Cortex of kidney (tissue), 1 donor: ENCODE measurements at places on chromosomes 4 and X.

DNA sequence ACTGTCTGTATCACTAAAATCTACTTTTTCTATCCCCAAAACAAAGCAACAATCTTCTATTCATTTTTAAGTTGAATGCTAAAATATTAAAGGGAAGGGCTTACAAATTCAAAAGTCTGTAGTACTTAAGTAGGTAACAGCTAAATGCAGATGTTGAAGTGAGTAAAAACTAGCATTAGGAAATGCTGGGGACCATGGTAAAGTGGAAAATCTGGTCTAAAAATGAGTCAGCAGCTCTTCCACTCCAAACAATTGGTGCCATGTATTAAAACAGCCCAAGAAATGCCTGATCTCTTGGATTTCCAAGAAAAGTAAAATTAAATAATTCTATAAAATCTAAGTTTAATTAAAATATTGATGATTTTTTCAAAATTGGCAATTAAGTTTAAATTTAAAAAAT, 73.3 kb upstream of the PPP3CA start:
- no peak for DNase-seq

- DNase-seq: no peak
Observed at GRCh38 chrX:130216320-130216719, 44.6 kb downstream of the RAB33A start.

- no peak for DNase-seq
Observed at GRCh38 chr4:58776627-58777026, 1666.4 kb upstream of the IGFBP7 start.

GRCh38 chrX:81377329-81377728, 175.4 kb downstream of the SH3BGRL start:
- DNase-seq: no peak

DNA sequence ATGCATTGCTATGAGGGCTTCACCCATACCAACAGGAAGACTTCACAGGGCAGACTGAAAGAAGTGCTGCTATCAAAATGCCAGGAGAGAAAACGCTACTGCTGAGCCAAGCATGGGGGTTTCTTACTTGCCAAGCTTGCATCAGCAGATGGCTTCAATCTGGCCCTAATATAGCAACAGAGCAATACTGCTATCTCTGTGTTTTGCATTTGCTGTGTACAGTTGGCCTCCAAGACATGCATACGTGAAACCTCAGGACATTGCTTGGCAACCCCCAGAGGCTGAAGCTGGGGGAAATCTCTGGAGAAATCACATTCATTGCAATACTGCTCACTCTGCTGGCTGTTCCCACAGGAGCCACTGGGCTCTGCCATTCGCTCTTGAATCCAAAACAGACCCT, 127.2 kb upstream of the GPC4 start:
- no peak for DNase-seq

GRCh38 chrX:65928522-65928921, 111.4 kb downstream of the VSIG4 start:
- DNase-seq: no peak

DNA sequence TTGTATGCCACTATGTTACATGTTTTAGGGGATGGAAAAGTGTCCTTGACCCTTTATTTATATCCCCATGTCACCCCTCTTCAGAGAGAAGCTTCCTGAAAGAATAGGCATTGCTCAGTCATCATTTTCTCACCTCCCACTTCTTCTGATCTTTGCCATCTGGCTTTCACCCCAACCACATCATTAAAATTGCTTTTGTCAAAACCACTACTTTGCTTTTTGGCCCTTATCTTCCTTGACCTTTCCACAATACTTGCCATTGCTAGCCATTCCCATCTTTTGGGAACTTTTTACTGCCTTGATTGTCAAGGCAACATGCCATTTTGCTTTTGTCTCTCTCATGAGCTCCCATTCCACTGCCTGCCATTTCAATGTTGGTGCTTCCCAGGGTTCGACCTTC, 14.9 kb upstream of the FAM9B start:
- no peak for DNase-seq

- no peak for DNase-seq
Observed at GRCh38 chrX:83469551-83469950, 38.5 kb upstream of the POU3F4 start.

- no peak for DNase-seq
Observed at GRCh38 chr4:124322234-124323065, 390.1 kb downstream of the ANKRD50 start.

GRCh38 chr4:1321486-1321885, 25.5 kb upstream of the UVSSA start:
- DNase-seq: no peak

DNA sequence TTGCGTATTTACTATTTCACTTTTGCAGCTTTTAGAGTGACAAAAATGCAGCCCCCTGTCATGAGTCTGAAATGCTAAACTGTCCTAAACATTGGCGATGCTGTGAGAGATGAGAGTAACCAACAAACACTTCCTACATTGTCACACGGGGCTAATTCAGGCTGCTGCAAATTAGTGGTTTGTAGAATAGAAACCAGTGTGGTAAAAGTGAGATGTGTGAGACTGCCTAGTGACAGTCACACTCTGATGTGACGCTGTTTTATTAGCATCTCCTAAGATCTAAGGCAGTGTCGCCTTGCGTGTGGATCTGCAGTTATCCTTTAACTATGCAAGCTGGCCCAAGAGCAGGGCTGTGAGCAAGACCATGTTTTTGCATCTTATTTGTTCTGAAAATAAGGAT, 800.2 kb upstream of the TENM3 start:
- DNase-seq: no peak

GRCh38 chr4:79904331-79904730, 168.7 kb downstream of the ANTXR2 start:
- DNase-seq: no peak

DNA sequence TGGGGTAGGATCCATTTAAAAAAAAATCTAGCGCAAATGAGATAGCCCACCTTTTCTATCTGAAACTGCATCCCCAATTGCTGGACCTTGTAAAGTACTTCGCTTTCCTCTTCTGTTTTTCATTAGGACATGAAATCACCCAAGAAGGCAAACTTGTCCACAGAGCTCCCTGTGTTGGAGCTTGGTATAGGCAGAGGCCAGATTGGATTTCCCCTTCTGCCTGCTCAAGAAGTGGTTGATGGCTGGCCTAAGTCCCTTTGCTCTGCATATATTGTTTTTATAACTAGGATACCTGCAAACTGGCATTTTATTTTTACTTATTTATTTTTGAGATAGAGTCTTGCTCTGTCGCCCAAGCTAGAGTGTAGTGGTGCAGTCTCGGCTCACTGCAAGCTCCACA, 28.4 kb downstream of the RNF4 start:
- DNase-seq: no peak

- no peak for DNase-seq
Observed at GRCh38 chrX:56232221-56233082, at the start of gene KLF8. Gene KLF8, plus strand, starts transcription at chrX:56232356. Its CDS starts 979 bp downstream, at chrX:56233335.

GRCh38 chr4:123073650-123074049, 151.3 kb upstream of the NUDT6 start:
- no peak for DNase-seq

DNA sequence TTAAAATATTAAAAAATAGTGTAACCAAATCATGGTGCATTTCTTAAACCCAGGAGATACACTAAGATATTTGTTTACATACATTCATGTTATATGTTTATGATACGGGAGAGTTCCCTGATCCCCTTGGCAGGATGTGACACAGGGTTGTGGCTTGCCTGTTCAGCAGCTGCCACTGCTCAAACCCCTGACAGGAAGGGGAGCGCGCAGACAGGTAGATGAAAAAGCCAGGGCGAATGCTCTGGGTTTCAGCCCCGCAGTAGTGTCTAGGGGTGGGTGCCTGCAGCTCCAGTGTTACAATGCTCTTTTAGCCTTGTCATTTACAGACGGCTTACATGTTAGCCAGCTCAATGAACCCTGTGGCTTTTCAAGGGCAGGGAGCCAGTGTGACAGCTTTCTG, 1343.8 kb upstream of the IGFBP7 start:
- no peak for DNase-seq

DNA sequence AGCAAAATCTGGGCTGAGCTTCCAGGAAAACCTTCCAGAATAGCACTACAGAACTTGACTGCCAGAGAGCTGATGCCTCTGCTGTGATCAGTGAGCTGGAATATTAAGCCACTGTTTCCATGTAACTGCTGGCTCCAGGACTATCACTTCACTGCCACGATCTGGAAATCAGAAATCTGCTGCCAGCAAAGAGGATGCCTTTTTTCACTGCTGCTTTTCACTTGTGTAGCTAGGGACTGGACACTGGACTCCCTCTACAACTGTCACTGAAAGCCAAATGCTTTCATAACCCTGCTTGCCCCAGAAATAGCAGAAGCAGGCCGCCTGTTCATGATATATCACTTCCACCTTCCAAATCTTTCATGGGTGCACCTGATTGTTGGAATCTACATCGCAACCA, 9.4 kb upstream of the AP1S2 start:
- DNase-seq: no peak

GRCh38 chr4:183328832-183329231, 6.6 kb upstream of the CLDN24 start:
- DNase-seq: no peak

DNA sequence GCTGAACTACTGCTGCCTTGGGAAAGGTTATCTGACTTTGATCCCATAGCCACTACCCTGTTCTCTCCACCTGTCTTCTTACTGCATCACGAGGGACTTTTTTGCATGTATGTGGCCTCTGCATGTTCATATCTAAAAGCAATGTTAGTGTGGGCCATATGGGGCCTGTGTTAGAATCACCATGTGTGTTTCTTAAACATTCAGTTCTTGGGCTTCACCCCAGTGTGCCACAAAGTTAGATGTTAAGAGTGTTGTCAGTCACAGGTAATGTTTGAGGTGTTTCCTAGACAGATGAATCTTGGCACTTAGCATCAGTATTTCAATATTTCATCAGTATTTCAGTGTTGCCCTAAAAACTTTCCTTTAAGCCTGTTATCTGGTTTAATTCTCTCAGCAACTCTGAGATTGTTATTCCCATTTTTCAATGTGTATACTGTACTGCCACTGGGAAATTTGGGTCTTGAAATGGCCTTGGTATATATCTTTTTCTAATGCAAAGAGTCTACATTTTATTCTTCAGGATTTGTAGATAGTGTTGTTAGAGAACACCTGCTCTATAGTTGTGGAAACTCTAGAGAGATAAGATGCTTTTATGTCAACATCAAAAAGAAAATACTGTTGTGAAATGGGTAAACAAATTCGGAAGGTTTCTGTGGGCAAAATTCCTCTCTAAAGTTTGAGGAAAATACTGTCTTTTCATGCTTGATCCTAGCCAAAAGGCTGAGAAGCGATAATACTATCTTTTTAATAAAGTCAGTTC, 259.7 kb downstream of the BMPR1B start:
- no peak for DNase-seq

- no peak for DNase-seq
Observed at GRCh38 chr4:90542216-90542615, 415.0 kb downstream of the CCSER1 start.

DNA sequence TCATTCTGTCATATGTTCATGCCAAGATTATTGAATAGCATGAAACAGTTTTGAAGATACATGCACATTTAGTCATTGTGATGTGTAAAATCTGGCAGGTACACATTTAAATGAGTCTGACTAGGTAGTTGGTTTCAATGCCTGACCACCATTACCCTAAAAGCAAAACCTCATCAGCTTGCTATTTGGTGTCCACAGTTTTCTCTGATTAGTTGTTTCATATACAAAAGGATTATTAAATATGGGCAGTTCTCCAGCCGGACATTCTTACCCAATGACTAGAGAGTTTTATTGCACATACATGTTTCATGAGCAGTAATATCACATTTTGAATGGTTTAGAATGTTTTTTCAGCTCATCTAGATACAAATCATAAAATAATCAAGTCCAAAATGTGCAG, 23.7 kb downstream of the DCHS2 start:
- DNase-seq: no peak

DNA sequence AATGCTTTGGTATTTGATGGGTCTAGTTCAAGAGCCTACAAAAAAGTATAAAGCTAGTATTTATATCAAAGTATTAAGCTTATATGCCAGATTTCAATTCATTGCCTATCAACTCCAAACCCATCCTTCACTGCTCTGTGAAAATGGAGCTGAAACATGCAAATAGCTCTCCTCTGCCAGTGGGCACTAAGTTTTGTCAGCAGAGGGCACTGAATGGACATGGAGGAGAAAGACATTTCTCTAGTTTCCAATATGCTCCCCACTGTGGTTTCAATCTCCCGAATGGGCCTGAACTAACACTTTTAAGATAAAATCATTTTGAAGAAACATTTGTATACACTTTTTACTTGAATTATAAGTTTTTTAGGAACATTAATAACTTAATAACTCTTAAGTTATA, 12.4 kb downstream of the PPID start:
- no peak for DNase-seq

DNA sequence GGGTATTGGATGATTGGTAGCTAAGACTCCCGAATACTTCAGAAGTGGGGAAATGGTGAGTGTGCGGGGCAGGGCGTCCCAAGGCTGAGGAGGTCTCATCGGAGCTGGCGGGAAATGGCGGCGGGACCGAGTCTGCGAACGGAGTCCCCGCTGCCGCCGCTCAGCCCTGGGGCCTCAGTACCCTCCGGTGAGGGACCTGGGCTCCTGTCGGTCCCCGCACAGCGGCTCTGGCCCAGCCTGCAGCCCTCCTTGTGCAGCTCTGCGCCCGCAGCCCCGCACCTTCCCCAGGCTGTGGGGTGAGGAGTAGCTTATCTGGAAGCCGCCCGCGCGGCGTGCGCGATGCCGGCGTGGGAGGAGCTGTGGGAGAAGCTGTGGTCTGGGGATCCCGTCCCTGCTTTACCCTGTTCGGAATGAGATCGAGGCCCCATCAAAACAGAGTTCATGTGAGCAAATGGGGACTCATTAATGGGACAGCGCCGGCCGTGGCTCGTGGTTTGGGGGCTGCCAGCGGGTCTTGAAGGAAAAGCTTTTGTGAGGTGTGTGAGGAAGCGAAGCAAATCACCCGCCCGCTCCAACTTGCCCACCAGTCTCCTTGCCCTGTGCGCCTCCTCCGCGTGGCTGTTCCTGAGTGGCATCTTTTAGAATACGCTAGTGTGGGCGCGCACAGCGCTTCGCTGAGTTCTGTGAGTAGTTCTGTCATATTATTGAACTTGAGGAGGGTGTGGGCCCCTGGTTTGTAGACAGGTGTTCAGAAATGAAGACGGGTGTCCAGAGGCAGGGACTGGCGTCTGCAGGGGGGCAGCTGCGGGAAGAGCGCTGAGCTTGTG, 531 bp downstream of the ZNF141 start:
- no peak for DNase-seq

GRCh38 chrX:2552621-2553201, 51.9 kb upstream of the DHRSX start:
- no peak for DNase-seq

- DNase-seq: no peak
Observed at GRCh38 chr4:67342291-67342690, 203.0 kb downstream of the CENPC start.

- DNase-seq: peak; percentile 12
Observed at GRCh38 chr4:109729117-109729717, 653 bp downstream of the PLA2G12A start.
